ENCODE measurements at places on chromosomes 16 and 17.

DNA sequence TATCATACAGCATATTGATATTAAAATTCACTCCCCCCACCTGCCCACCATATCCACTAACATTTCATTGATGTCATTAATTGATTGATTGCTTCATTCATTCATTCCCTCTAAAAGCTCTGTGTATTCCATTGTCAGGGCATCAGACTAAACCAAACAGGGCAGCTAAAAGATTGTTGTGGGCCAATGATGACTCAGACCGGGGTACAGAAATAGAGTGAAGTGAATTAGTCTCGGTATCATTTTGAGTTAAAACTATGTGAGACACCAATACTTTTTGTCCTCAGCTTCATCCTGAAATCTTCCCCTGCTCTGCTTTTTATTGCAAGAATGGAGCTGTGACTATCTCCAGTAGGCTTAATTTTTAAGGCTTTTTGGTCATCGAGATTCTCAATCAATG, 868.3 kb downstream of the CDH11 start:
- DNase-seq = no peak

DNA sequence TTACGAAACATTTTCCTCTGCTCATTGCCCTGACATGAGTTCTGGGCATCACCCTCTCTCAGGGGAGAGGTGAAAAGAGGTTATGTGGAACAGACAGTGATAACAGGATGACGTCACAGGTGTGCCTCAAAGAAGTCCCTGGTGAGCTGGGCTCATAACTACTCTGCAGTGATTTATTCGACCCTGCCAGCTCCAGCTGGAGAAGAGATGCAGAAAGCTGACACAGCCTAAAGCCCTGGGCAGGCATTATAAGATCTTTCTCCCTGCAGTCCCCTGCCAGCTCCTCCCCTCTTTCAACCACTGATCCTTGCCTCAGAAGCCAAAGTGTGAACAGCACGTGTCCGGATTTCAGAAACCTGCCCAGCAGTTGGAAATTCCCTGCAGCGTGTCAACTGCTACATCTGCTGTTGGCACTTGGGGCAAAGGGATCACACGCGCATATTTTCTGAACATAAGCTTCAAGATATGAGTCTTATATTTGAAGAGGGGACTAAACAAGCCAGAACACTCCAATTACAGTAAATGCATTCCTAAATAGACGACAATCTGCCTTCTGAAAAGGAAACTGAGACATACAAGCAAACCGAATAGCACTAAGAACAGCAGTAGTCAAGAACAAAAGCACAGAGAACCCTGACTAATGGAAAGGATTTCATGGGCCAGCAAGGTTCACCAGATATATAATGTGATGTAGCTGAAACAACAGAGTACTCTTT, 80.5 kb downstream of the SMG6 start:
- DNase-seq = no peak

GRCh38 chr17:48491527-48492273, 39.1 kb downstream of the HOXB1 start:
- DNase-seq = no peak

- no peak for DNase-seq
These were observed 136.1 kb downstream of the RAB11FIP4 start for GRCh38 chr17:31527606-31528005.

DNA sequence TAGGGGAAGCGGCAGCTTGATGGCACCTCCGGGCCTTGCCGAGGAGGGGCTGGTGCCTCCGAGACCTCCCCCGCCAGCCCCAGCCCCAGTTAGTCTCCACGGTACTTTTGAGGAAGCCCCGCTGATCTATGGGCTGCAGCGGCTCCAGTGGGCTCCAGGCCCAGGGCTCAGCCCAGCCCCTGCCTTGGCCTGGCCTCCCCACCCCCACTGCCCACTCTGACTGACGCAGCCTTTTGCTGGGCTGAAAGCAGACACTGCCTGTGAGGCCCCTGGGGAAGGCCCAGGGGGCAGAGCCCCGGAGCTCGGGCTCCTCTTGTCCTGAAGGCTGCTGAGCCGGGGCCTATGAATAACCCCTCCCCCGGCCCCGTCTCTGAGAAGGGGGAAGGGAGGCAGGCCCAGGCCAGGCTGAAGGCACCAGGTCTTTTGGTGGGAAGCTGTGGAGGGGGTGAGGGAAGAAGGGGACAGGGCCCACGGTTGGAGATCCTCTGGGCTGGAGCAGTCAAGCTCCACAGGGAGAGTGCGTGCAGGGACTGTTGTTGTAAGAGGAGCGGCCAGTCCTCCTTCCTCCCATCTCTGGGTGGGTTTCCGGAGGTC, 7.5 kb upstream of the SMTNL2 start:
- no peak for DNase-seq

- DNase-seq = peak; percentile 65
These were observed 9.3 kb downstream of the GJD3 start for GRCh38 chr17:40355123-40355803.

GRCh38 chr17:82006468-82007227, 16.0 kb downstream of the CENPX start:
- DNase-seq = no peak

- DNase-seq = no peak
These were observed 8.0 kb upstream of the UNK start for GRCh38 chr17:75776386-75777295.

DNA sequence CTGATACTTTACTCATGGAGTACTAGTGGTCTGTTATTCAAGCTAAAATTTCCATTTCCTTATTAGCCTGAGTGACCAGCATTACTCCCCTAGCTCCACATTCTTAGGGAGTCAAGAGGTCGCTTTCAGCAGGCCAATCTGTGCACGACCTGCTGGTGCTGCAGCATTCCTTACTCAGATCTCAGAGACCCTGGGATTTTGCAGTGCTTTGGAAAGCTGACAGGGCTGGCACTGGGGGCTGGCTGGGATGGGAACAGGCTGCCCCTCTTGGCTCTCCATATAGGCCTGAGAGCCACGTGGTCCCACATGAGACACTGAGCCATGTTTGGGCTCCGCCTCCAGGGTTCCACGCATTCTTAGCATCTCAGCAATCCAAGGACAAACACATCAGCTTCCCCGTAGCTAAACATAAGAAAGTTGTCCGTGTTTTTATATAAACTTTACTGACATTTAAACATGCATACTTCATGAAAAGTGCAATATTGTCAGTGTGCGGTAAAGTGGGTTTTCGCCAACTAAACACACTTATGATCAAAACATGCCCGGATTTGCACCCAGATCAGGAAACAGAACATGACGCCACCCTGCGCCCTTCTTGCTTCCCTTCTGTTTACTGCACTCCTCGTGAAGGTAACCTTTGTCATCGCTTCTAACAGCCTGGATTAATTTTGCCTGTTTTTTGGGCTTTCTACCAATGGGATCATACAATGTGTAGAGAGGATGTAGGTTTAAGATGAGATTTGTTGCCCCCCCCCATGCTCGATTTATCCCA, 254.5 kb upstream of the CACNG5 start:
- DNase-seq = no peak

GRCh38 chr17:57644326-57644725, 100.8 kb downstream of the CCDC182 start:
- DNase-seq = no peak

DNA sequence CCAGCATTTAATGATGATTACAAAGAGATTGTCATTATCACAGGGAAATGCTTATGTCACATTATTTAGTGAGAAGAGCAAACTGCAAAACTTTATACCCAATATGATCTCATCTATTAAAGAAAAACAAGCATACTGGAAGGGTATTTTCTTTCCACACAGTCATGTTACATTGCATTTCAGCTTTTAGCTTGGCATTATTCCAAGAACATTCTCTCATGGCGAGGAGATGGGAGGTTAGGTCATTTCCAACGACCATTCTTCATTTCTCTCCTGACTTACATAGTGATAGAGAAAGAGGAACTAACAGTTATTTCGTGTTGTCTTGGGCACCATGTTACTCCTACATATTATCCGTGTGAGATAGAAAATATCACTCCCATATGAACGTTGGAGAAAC, 309.4 kb upstream of the XYLT1 start:
- DNase-seq = no peak

DNA sequence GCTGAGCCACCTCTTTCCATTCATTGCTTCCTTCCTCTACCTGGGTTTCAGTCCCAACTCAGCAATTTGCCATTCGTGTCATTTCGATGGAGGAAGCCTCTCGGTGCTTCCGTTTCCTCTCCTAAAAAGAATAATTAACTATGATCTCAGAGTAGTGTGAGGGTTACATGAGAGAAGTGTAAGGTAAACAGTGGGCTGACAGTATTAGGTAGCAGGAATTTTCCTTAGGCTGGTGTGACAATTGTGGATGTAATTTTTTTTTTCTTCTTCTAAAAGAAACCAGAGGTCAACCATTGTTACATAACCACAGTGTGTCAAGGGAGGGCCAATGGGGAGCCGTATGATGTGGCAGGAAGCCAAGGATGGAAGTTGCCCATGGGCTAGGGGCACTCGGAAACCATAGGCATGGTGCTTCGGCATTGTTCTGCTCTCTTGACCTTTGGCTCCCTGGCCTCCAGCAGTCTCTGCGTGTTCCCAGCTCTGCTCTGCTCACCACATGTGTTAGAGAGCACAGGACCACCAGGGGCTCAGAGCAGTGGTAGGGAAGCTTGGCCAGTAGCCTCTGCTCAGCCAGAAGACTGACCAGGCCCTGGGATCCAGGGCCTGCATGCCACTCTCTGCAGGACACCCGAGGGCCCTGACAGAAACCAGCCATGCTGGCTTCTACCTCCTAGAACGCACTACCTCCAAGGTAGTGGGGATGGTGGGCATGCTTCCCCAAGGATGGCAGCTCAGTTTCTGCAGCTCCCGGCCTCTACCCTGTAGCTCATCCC, 2.0 kb upstream of the TOP2A start:
- no peak for DNase-seq

GRCh38 chr17:38897176-38897575, 27.3 kb downstream of the LASP1 start:
- DNase-seq = no peak

GRCh38 chr16:27405546-27406451, 3.8 kb downstream of the IL21R start:
- peak; percentile 62 for DNase-seq

DNA sequence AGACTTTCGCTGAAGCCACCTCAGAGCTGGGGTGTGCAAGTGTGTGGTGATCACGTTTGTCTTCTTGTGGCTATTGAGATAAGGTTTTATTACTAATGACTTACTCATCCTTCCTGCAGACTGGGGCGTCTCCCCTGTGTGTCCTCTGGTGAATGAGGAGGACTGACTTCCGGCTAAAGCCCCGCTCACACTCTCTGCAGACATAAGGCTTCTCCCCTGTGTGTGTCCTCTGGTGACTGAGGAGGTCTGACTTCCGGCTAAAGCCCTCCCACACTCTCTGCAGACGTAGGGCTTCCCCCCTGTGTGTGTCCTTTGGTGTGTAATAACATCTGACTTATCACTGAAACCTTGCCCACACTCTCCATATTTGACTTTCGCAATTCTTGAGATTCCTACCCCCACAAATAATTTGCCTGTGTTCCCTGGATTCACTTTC, 19.4 kb downstream of the PRDM7 start:
- DNase-seq = no peak

DNA sequence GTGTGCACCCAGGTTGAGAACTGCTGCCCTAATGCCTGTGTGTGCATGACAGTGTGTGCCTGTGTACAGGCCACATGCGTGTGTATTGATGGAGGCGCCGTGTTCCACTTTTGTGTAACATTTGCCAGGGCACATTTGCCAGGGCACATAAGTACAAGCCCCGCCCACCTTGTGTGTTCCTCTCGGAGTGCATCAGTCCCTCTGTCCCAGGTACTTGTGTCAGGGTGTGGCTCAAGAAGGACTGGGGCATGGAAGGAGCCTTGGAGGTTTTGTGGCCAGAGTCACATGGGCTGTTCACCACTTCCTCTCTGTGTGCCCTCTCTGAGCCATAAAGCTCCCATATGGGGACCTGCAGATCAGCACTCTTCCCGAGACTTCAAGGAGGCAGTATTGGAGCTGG, 73.9 kb downstream of the MRM1 start:
- DNase-seq = no peak

Measured in stimulated activated CD4-positive, alpha-beta T cell treated with anti-CD3 and anti-CD28 coated beads, Interleukin-1b, Interleukin-23, amount 100 ng/mL, for 24 hours (primary cell).